ENCODE measurements at places on chromosomes 2 and 18. TPM values are rescaled to one million over a fixed set of nuclear protein-coding genes. Genes with fewer than 3 reads are reported as not detected.

Gene TTN
- total RNA-seq, result 1.0 TPM

Gene BIN1
- 46.2 TPM for total RNA-seq

Gene MPPE1
- 34.6 TPM for total RNA-seq

Gene GREB1
- total RNA-seq, result 22.9 TPM

Gene E2F6
- total RNA-seq, result 21.7 TPM

Gene PDE11A
- 25.6 TPM for total RNA-seq

Gene VWA3B
- total RNA-seq, result not detected

Gene SPATA3
- not detected for total RNA-seq

Gene ACMSD
- not detected for total RNA-seq

- no peak for DNase-seq
Observed at GRCh38 chr2:19358242-19359020, at the start of gene OSR1. OSR1 (minus strand) TSS chr2:19358623; CDS start chr2:19353805, 4,818 bp downstream.

GRCh38 chr2:31414601-31415241, at the start of gene XDH:
XDH (minus strand) TSS chr2:31414742; CDS start chr2:31414666, 76 bp downstream.
- DNase-seq, result no peak

GRCh38 chr18:52499016-52499415, 159.0 kb downstream of the DCC start:
- no peak for DNase-seq

DNA sequence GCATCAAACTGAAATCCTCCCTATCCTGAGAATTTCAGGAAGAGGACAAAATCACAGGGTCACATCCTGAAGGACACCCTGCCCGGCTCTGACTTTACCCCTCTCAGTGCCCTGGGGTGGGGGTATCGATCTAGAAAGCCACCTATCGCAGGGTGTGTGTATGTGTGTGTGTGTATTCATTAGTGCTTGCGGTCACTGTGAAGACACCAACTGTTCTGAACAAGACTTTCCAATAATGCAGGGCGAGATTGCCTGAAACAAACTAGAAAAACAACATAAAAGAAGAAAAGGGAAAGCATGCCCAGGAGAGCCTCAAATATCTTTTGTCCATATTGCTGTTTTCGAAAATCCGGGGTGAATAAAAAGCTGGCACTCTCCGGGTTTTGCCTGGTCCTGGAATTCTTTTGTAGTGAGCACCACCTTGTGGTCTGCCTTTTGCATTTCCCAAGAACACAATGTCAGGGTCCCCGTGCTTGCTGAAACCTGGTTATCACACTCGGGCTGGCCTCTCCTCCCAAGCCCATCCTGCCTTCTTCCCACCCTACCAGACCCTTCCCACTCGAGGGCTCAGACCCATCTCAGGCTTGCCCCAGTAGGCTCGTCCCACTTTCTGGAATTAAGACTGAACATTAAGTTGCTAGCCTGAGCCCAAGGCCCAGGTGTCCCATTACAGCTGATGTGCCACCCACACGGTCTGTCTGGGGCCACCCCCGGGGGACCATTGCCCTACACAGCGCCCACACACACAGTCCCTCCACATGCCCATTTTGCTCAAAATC, 25.0 kb upstream of the COPS8 start:
- DNase-seq, result no peak

GRCh38 chr2:240569523-240569997, 1.3 kb downstream of the RNPEPL1 start:
- peak; percentile 10 for DNase-seq

GRCh38 chr2:85678794-85679672, 11.0 kb upstream of the SFTPB start:
- peak; percentile 95 for DNase-seq

- DNase-seq, result no peak
Observed at GRCh38 chr2:190441564-190441963, 33.4 kb downstream of the MFSD6 start.

DNA sequence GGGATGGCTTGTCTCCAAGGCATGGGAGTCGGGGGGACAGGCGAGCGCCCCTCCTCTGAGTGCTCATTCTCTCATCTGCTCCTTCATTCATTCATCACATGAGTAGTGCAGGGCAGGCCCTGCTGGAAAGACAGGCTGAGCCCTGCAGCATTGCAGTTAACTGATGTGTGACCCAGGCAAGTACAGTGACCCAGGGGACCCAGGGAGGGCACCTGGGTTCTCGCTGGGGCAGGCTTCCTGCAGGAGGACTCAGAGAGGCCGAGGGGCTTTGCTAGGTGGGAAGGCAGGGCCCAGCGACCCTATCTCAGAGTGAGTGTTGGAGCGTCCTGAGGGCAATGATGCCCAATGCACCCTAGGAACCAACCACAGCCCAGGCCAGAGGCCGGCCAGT, 30.6 kb downstream of the HJURP start:
- no peak for DNase-seq

- no peak for DNase-seq
Observed at GRCh38 chr18:28088477-28088876, 88.5 kb downstream of the CDH2 start.

DNA sequence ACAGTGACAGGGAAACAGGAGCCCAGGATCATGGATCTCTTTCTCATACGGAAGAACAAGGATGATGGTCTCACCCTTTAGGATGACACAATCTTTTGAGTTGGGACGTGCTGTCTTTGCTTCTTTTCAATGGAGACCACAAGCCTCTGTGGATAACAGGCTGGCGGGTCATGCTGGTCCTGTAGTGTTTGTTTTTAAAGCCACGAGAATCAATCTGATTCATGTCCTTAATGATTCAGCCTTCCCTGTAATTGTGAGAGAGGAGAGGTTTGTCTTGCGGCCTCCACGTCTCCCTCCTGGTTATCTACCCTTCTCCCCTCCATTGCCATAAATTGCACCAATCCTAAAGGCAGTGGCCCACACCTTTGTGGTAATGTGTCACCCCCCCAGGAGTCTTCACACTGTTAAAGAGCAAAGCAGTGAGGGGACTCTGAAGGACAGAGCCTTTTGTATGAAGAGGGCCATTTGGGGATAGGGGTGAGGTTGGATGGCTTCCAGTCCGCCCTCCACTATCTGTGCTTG, 87.7 kb upstream of the TGFA start:
- no peak for DNase-seq

- DNase-seq, result no peak
Observed at GRCh38 chr18:38563396-38563980, 997.9 kb upstream of the CELF4 start.

DNA sequence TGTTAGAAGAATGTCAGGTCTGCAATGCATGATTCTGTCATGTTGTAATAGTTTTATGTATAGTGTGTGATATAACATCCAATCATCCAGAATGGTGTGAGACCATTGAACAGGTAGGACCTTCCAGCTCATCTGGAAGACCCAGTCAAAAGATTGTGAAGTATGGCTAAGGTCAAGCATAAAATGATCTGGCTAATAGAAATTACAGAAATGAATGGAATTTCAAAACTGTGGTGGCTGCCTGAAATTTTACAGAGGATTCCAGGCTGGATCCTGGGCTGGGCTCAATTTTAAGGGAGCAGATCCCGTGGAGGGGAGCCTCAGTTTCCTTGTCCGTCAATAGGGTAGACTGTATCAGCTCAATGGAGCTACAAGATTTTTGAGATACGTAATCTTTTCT, 39.1 kb downstream of the ACKR3 start:
- DNase-seq, result no peak

- no peak for DNase-seq
Observed at GRCh38 chr2:179344970-179345369, 80.3 kb upstream of the SESTD1 start.

- no peak for DNase-seq
Observed at GRCh38 chr2:104658144-104658835, 195.6 kb upstream of the POU3F3 start.

DNA sequence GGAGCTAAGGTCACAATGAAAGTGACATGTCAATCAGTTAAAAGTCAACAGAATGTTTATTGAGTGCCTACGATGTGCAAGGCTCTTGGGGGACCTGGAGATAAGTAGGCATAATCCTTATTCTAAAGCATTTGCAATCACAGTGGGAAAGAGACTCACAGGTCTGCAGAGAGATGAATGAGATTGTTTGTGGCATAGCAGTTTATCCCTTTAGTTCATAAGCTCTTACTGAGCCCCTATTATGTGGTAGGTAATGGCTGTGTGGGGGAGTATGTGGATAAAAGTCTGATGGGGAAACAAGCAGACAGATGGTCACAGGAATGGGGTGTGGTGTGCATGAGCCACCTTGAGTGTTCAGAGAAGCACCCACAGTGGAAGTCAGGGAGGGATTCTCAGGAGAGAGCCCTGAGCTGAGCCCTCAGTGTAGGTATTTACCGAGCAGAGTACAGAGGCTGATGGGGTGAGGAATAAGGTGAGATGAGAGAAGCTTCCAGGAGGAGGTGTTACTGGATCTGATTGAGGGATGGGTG, 48.1 kb downstream of the EMILIN2 start:
- no peak for DNase-seq

- DNase-seq, result no peak
Observed at GRCh38 chr2:199602271-199602895, 144.6 kb upstream of the SATB2 start.

- no peak for DNase-seq
Observed at GRCh38 chr2:178197791-178198190, 3.5 kb downstream of the OSBPL6 start.

GRCh38 chr2:103268841-103269498, 507.1 kb downstream of the TMEM182 start:
- no peak for DNase-seq

DNA sequence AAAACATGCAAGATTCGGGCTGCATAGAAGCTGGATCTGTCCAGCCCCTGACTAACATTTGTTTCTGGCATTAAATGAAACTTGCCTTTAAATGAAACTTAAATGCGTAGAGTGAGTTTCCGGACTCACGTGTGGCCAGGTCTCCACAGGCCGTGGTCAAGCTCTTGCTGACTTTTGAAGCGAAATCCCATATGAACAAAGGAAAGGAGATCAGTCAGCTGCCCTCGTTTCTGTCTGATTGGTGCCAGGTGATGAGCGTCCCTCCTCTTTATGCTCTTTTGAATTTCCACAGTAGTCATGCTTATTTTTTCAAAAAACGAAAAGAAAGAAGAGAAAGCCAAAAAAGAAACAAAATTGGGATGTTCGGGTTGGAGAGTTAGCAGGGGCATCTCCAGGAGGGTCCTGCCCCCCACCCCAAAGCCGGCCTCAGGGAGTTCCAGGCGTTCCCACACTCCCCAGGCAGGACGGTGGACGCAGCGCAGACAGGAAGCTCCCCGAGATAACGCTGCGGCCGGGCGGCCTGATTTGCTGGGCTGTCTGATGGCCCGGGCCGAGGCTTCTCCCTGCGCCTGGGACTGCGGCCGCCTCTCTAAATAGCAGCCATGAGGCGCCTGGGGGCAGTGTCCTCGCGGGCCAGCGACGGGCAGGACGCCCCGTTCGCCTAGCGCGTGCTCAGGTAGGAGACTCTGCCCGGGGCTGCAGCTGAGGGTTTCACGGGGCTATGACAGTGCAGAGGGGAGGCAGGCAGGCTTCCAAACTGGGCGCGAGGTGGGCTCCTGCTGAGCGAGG, at the start of gene COLEC11:
TSS of gene COLEC11 (plus strand) at position 620 of the 789 bp plus-strand sequence. CDS start 9,229 bp downstream, outside the sequence.
- DNase-seq, result peak; percentile 50

- DNase-seq, result no peak
Observed at GRCh38 chr2:176753752-176754474, 458.7 kb upstream of the HNRNPA3 start.

DNA sequence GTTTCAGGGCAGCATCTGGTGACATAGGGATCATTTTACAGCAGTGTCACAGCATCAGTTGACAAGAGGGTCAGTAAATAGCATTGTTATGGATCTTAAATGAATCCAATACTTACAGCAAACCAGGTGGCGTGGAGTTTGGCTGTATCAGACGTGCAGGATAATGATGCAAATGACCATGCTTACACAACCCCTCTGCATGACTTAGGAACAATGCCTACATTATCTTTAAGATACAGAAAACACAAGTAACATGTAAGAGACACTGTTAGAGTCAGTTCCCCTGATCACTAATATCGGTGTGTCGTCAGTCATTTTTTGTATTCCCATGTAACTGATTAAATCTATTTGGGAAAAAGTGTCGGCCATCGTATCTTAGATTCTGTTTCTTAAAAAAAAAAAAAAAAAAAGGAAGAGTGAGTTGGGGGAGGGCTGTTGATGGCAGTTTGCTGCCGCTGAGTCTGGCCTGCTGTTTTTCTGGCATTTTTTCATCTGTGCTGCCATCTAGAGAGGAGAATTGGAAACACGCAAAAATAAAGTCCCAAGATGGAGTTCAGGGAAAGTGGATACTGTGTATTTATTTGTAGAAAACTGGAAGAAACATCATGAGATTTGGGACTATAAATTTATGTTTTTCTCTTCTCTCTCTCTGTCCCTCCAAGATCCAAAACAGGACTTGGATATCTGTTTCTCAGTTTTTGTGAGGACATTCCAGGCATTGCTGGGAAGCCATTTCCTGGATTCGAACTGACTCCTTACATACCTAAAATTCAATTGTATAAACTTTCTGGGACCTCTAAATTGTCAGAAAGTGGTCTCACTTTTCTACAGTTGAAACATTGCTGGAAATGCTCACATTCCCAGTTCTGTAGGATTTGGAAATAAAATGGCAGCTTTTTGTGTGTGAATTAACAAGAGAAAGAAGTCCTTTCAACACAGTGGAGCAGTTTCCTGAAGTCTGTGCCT, 60.3 kb upstream of the AGPS start:
- peak; percentile 46 for DNase-seq

DNA sequence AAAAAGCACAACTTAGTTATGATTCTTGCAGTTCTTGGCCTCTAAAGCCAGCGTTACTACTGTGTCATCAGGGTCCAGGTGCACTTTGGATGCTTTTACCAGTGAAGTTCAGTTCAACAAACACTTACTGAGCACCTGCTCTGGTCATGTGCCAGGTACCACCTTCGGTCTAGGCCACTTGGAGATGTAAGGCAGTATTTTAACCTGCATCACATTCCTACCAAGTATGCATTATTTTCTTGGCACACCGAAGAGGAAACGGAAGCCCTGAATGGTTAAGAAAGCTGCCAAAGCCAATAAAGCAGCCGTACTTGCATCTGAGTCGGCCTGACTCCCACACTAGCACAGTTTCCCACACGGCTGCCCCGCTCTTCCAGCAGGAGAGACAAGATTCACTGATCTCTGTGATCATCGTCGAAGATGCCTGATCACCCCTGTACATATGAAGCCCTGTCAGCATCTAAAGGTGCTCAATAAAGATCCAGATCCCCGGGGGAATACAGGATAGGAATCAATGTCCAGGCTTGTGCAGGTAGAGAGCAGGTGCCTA, 427.1 kb downstream of the EIPR1 start:
- DNase-seq, result no peak

DNA sequence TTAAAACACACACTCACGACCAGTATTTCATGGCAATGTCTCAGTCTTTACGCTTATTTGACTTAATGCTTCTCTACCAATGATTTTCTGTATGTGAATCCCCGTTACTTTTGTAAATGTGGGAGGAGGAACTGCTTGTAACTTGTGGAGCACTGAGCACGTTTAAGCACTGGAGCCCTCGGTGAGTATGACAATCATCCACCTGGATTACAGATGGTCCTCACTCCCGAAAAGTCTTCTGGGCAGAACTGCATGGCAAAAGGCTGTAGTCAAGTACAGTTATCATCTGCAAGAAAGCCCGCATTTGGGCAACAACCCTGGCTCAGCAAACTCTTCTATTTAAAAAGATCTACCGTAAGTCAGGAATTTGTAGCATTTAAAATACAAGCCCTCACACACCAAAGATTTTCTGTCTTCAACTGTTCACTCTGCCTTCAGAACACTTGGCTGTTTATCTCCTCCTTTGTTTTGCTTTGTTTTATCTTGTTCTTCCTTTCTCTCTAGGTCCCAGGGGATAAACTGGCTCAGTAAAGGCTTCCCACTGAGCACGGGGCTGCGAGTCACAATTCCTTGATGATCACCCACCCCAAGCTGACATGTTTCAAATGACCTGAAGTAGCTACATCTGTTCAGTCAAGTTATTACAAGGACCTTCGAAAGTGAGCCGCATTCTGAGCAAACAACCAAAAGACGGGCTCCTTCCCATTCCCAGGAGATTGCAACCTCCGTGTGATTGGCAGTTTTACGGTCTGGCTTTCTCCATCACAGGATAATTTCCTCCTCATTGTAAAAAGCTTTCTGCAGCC, 102.2 kb downstream of the DLGAP1 start:
- DNase-seq, result no peak
